ENCODE measurements at places on chromosomes 4 and X.

- no peak for DNase-seq
Observed at GRCh38 chrX:14902537-14902936, 29.3 kb downstream of the MOSPD2 start.

GRCh38 chr4:89797117-89797516, 39.8 kb downstream of the SNCA start:
- no peak for DNase-seq

- DNase-seq = no peak
Observed at GRCh38 chrX:97527725-97528124, 644.0 kb downstream of the RPA4 start.

DNA sequence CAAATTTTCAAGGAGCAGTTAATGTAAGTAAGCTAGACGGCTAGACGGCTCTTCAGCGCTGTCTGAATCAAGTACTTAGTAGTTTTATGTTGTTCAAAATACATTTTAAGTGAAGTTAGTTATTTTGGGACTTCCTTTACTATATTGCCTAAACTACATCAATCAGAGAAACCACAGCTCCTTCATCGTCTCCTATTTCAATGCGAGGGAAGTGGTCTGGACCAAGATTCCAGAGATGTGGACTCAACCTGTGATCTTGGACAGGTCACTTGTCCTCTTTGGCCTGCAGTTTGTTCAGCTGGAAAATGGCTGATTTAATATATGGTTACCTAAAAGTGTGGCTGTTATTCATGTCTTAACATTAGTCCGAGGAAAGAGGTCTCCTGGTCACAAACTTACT, 10.6 kb downstream of the ING2 start:
- DNase-seq = no peak

DNA sequence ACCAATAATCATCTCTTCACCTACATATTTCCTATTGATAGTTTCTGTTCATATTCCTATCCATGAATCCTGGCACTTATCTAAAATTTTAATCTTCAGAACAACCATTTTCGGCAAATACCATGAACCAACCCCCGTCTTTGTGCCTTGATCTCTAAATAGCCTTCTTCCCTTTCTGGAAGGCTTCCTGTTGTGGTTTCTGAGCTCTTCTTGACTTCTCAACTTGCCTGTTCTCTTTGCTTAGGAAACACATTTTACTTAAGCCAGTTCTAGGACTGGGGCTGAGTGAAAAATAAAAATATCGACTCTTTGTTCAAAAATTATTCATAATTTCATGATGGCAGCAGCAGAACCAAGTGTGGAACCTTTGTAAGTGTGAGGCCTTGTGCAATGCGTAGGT, 882.4 kb downstream of the C4orf33 start:
- no peak for DNase-seq

DNA sequence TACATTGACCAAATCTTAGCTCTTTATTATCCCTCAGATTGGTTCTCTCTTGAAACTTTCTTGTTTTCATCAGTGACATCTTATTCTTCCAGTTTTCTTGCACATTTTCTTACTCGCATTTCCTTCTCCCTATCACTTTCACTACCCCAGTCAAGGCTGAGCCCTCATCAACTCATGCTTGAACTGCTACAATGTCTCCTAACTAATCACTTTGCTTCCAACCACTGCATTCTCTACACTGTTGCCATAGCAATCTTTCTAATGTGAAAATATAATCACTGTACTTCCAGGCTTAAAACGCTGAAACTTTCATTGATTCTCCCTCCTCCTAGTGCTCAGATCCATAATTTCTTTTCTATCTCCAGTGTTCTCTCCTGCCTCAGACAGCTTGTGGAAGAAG, 22.2 kb upstream of the LPAR4 start:
- DNase-seq = no peak

GRCh38 chrX:69951753-69952152, 98.0 kb downstream of the AWAT2 start:
- DNase-seq = no peak
